Sigmoid colon (tissue), 7 donors: ENCODE measurements at places on chromosomes 2 and 18.

DNA sequence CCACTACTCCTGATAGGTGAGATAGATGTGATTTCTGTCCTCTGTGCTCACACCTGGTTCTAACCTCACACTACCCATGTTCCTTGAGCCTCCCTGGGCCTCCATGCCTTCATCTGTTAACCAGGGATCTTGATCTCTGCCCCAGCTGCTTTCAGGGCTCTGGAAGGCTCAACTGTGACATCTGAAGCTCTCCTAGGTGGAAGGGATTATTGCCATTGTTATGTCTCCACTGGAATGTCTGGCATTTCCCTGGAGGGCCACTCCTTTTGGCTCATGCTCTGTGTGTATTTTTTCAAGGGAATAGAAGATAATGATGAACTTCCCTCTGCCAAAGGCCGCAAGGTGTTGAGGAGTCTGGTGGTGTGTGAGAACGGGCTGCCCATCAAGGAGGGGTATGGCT is 41.2 kb downstream of the PCARE start:
- DNase-seq, result no peak

DNA sequence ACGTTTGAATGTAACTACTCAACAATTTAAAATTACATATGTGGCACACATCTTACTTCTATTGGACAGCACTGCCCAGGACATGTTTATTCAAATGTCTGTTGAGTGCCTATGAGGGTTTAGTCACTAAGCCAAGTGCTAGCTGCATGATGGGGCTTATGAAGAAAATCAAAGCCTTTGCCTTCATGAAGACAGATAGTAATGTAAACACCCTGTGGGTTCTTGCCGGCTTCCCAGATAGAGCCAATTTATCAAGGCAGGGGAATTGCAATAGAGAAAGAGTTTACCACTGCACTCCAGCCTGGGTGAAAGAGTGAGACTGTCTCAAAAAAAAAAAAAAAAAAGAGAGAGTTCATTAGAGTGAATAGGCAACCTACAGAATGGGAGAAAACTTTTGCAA is 43.7 kb upstream of the NEB start:
- no peak for DNase-seq

GRCh38 chr2:47069628-47070154 is 85.4 kb downstream of the STPG4 start:
- no peak for DNase-seq

- no peak for DNase-seq
These were observed 445 bp downstream of the PRPF40A start for GRCh38 chr2:152716805-152717227.

GRCh38 chr2:241064008-241064801 is 37.9 kb downstream of the MTERF4 start:
- peak; percentile 51 for DNase-seq

DNA sequence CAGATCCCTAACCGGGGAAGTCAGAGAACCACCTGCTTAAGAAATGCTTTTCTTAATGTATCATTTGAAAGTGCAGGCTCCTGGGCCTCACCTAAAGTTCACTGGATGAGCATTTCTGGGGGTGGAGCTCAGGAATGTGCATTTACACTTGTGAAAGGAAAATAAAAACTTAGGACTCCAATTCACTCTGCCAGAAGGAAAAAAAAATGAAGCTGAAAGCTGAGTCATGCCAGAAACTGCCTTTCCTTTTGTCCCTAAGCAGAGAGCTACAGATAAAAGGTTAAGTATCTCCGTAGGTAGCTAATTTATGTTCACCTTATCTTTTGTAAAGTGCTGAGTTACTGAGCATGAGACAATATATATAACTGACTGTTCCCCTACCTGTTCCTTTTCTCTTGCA is 229.5 kb upstream of the MEX3C start:
- no peak for DNase-seq

DNA sequence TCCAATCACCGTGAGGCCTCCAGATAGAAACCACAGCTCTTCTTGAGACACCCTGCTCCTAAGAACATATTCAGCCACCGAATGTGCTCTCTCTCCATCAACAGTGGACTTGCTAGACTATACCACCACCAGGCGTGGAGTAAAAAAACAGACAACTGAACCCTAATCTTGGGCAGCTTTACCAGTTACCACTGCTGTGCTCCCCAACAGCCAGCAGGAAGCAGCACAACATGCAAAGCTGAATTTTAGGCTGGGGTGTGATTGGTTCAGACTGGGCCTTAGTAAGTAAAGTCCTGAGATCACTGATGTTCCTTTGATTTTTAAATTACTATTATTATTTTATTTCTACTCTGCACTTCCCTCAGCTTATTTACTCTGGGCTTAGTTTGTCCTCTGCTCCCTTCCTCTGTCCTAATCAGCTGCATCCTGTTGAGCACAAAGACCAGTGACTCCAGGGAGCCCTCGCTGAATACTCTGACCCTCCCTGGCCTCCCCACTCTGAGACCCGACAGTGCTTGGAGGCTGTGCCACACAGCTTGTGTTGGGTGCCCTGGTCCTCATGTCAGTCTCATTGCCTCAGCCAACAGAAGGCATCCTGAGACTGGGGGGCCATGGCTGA is 21.9 kb downstream of the MRPL35 start:
- peak; percentile 79 for DNase-seq

DNA sequence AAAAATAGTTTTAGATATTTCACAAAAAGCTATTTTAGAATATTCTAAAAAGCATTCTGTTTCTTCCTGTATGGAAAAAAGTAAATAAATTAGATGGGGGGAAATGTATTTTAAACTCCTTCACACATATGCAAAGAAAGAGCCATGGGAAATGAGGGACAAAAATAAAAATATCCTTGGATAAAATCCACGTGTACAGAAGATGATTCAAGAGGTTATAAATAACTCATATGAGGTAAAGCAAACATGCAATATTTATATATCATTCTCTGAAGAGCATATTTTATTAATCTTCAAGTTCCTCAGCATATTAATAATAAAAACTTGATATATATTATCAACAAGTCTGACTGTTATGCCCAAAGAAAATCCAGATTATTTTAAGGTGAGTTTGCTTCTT is 8.8 kb upstream of the GFPT1 start:
- no peak for DNase-seq

DNA sequence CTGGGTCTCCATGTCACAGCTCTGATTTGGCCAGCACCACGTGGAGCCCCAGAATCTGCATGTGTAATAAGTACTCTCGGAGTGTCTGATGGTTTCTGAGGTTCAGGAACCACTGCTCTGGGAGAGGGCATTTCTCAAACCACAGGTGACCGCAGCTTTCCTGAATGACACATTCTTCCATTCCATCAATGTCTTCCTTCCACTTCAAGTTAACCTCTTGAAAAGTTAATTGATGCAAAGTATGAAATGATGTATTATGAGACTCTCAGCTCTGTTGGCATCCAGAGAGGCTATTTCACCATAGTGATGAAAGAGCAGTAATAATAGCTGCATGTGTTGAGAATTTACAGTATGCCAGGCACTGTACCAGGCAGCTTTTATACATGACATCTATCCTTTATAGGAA is 61.3 kb upstream of the CRIM1 start:
- no peak for DNase-seq

GRCh38 chr2:217732992-217733391 is 269.8 kb downstream of the TNS1 start:
- no peak for DNase-seq

DNA sequence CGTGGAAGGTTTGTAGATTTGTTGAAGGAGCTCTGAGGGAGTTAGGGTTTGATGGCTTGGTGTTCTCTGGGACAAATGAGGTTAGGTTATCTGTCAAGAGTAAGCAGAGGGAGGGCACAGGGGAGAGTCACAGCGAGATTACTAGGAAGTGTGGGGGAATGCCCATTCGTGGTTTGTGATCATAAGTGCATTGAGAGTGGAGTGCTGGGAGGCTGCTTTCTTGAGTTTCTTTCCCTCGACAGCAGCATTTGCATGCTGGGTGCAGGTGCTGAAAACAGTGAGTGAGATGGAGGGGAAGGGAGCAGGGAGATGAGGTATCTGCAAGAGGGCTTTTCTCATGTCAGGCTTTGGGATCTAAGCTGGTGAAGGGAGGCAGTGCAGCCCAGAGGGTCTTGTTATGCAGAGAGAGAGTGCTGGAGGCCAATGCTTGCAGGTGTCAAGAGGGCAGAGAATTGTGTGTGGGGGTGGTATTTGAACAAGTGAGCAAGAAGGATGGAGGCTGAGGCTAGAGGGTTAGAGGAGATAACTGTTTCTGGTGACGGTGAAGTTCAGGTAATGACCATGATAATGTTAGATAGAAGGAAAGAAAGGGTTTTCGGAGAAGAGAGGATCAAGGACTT is 8.8 kb downstream of the RALB start:
- no peak for DNase-seq

DNA sequence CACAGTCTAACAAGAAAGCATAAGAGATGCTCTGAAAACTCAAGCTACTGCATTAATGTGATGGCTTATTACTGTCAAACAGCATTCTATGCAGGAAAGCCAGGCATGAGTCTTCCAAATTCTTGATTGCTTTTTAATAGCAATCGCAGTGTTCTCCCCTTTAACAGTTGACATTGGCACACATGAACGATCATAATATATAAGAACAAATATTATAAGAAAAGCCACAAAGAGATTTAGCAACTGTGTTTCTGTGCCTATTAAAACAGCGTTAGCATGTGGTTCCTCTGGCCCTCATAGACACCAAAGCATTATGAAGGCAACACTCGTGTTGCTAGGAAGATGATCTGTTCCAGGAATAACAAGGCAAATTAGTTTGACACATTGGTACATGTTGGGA is 245.0 kb downstream of the ACKR3 start:
- no peak for DNase-seq

- DNase-seq, result peak; percentile 90
These were observed 126.2 kb upstream of the EML6 start for GRCh38 chr2:54597153-54597848.

- DNase-seq, result no peak
These were observed 5.0 kb downstream of the MGAT5 start for GRCh38 chr2:134258684-134259388.

DNA sequence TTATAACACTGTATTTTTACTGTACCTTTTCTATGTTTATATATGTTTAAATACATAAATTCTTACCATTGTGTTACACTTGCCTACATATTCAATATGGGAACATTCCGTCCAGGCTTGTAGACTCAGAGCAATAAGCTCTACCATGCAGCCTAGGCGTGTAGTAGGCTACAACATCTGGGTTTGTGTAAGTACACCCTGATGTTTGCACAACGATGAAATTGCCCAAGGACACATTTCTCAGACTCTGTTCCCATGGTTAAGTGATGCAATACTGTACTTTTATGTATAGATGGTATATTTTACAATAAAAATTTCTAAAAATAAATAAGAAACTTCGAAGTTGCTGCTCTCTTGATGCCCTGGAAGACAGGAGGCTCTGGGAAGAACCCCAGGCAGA is 38.4 kb downstream of the YPEL5 start:
- DNase-seq, result peak; percentile 12

DNA sequence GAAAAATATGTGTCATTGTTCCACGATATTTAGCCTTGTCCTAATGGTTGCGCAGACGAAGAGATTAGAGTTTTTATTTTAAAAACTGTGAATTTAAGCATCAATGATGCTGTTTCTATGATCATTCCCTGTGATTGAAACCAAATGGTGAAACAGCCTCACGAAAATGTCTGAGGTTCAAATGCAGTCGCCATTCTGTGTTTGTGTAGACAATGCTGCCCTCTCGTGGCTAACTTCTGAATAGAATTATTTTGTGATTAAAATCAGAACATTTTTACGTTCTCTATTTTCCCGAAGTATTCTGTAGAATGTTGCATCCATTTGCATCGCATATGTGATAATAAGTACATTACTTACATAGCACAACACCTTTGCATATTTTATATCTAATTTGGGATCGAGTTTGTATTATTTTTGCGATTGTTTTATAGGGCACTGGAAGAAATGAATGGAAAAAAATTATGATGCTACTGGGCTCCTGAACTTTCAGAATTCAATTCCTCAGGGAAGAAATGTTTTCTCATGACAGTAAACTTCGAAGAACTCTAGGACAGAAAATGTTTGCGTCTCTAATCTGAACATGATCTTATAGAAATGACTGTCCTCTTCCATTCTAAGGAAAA is 54.8 kb upstream of the CREB1 start:
- DNase-seq, result no peak

GRCh38 chr2:115400940-115401339 is 958.5 kb downstream of the DPP10 start:
- DNase-seq, result no peak

- DNase-seq, result no peak
These were observed 15.0 kb downstream of the RAB27B start for GRCh38 chr18:54843314-54843713.

GRCh38 chr2:85002534-85002933 is 31.6 kb downstream of the KCMF1 start:
- no peak for DNase-seq

DNA sequence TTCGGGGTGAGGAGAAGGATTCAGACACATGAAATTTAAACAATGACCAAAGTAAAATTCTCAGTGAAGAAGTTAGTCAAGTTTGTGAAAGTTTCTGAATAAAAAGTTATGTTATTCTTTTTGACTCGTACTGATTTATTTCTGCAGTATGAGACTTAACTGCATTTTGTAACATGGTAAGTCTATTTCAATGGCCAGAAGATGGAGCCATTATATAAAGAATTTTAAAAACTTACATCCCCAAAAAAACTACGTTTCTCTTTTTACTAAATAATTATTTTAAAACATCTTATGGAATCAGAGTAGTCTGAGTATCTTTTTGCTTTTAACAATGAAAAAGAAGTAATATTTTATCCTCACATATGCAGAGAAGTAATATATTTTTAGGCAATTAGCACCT is 51.4 kb upstream of the SCN1A start:
- DNase-seq, result no peak

GRCh38 chr2:162172802-162173370 is 20.8 kb upstream of the GCG start:
- DNase-seq, result no peak

- no peak for DNase-seq
These were observed 247.5 kb downstream of the NBAS start for GRCh38 chr2:15313657-15314056.

DNA sequence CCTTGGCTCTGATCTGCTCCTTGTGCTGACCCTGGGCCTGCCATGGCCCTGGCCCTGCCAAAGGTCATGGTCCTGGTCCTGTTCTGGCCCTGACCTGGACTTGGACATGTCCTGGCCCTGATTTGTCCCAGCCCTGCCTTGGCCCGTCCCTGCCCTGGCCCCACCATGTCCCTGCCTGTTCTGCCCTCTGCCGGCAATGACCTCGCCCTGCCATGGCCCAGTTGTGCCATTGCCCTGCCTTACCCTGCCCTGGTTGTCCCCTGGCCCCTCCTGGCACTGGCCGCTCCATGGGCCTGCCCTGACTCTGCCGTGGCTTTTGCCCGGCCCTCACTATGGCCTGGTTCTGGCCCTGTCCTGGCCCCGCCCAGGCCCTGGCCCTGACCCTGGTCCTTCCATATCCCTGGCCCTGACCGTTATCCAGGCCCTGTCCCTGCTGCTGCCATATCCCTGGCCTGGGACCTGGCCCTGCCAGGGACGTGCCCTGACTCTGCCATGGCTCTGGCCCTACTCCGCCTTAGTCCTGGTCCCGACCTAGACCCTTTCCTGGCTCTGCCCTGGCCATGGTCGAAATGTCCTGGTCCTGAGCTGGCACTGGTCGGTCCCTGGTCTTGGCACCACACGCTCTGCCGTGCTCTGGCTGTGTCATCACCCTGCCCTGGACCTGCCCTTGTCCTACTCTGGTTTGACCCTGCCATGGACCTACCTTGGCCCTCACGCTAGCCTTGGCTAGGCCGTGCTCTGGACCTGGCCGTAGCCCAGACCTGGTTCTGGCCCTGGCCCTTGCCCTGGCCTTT is 6.8 kb upstream of the ANKRD62 start:
- DNase-seq, result no peak
